ENCODE measurements at places on chromosomes 2 and 18. TPM values are rescaled to one million over a fixed set of nuclear protein-coding genes. Genes with fewer than 3 reads are reported as not detected.

GRCh38 chr2:158009399-158009798, 92.3 kb upstream of the UPP2 start:
- DNase-seq: no peak

DNA sequence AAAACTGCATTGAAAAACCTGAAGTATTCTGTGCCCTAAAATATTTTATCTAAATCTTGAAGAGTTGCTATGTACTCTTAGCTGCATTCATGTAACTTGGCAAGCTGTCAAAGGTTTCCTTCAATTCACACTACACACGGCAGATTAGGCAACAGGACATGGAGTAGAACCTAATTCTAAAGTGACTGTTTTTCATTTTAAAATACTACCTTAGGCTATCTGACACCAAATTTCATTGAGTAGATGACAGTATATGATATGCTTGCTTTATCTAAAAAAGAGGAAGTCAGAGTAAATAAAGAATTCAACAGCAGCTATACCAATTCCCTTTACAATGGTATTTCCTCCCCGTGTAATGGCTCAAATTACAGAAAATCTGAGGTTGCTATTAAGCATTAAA, 45.4 kb downstream of the EXOC6B start:
- DNase-seq: no peak

- no peak for DNase-seq
These were observed 487.4 kb downstream of the ADCYAP1 start for GRCh38 chr18:1392046-1392445.

- DNase-seq: no peak
These were observed 21.8 kb upstream of the GLS start for GRCh38 chr2:190858817-190859216.

GRCh38 chr18:37535968-37536367, 29.6 kb downstream of the CELF4 start:
- DNase-seq: no peak

GRCh38 chr2:65876114-65876513, 443.7 kb upstream of the SPRED2 start:
- no peak for DNase-seq

DNA sequence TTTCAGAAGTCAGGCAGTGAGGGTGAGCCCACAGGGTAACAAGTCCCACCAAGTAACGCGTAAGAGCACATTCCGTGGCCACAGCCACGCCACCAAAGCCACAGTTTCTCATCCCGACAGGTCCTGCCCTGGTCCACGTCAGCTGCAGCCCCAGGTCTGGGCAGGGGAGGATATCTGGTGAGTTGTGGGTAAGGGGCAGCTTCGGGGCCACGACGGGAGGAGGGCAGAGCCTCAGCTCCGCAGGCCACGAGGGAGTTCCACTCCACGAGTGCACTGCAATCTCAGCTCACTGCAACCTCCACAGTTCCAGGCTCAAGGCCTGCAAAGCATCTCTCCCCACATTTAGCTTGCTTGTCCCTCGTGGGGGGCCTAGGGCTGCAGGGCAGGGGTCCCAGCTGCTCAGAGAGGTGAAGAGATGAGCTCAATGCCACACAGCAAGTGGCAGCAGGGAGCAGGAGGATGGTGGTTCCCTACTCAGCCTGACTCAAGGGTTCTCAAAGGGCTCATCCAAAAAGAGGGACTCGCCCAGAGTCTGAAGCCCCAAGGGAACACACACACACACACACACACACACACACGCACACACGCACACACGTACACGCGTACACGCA, 12.5 kb downstream of the SNORC start:
- no peak for DNase-seq

DNA sequence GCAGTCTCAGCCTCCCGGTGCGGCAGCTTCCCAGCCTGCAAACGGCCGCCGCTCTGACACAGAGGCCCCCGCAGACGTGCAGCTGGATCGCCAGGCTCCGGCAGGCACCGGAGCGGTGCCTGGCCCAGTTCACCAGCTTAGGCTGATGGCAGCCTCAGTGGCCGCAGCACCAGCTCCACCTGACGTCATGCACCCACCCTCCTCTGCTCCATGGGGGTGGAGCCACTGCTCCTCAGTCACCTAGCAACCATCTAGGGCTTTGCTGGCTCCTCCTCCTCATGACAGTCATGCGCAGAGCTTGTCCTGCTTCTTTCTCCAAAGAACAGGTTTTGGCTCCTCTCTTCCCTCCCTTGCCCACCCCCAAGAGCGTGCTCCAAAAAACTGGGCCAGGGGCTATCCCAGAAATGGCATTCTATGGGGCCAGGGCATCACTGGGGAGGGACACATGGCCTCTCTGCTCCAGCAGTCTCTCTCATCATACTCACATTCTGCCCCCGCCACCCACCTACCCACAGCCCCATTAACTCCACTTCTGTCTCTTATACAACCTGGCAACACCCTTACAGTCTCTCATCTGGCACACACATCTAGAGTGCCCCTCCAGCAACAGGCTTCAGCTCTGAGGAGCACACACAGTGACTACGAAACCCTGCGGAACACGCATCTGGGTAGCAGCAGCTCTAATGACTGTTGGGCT, 5.5 kb downstream of the DCTN1 start:
- peak; percentile 89 for DNase-seq

- no peak for DNase-seq
These were observed 271.7 kb upstream of the FSIP2 start for GRCh38 chr2:185466915-185467314.

GRCh38 chr2:41399437-41400087, 648.3 kb upstream of the PKDCC start:
- DNase-seq: no peak

DNA sequence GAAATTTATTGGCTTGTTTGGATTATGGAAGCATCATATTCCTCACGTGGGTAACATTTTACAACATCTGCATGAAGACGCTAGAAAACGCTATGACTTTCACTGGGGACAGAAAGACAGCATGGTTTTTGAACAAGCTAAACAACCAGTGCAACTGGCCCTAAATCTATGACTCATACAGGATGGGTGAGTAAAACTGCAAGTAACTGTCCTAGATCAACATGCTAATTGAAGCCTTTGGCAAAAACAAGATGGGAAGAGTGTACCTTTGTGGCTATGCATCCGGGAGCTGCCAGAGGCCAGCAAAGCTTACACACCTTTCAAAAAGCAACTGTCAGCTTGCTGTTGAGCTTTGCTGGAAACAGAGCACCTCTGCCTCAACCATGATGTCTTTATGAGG, 1096.0 kb upstream of the DDX18 start:
- no peak for DNase-seq

DNA sequence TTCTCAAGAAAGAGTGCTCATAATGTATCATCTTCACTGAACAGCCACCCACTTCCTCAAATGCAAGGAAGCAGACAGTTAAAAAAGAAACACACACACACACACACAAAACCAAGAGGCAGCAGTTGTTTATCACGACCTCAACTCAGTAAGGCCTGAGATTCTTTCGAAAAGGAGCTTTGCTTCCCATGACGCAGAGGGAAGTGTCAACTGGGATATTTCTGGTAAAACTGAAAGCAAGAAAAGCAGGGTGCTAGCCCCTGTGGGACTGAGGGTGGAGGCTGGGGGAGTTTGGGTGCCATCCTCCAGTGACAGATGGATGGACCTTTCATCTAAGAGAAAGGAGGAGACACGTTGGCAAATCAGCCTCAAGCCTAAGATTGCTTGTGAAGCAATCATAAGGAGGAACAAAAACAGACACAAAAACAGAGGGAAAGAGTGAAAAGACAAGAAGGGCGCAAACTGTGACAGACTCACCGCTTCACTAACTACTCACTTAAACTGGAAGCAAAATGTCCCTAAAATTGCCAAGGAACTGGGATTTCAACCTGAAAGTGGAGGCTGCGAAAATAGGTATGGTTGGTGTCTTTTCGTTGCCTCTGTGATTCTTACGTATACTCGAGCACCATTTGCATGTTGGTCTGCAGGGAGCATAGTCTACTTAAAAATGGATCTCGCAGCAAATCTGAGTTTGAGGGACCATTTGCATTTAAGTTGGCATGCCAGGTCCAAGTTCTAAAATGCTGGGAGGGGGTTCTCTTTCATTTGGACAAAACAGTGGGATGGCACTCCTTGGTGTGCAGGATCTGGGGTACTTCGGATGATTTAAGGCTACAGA, at the start of gene ARHGAP25:
Gene ARHGAP25 (plus strand): TSS at position 124 of the 838 bp plus-strand sequence. CDS start 389 bp downstream, at position 513.
- DNase-seq: no peak

DNA sequence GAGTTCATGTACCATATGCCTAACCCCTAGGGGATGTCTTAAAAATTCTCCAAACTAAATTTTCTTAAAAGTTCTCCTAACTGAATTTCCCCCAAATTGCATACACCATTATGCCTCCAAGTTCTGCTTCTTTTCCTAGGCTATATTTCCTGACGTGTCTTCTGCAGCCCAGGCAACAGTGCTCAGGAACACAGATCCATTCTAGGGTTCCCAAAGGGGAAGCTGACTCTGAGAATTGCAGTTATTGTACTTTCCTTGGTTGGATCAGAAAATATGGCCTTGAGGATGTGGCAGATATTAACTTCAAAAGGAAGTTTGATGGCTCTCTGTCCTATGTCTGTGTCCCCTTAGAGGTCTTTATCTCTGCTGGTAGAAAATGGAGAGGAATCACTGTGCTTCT, 124.3 kb downstream of the TMEM17 start:
- DNase-seq: no peak

- no peak for DNase-seq
These were observed 55.2 kb downstream of the SH3BP4 start for GRCh38 chr2:235006986-235007385.

DNA sequence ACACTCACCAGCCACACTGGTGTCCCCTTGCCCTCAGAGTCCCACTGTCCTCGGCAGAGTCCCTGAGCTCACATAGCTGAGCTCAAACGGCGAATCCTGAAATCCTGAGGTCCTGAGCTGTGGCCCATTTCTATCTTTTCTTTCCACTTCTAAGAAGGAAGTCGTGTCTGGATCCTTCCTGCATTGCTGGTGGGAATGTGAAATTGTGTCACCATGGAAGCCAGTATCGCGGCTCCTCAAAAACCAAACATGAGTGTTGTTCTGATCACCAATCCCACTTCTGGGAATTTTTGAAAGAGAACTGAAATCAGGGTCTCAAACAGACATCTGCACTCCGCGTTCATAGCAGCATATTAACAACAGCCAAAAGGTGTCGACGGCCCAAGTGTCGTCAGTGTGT, 244.7 kb downstream of the EIPR1 start:
- DNase-seq: no peak

- no peak for DNase-seq
These were observed 48.5 kb upstream of the MCFD2 start for GRCh38 chr2:46963941-46964673.

DNA sequence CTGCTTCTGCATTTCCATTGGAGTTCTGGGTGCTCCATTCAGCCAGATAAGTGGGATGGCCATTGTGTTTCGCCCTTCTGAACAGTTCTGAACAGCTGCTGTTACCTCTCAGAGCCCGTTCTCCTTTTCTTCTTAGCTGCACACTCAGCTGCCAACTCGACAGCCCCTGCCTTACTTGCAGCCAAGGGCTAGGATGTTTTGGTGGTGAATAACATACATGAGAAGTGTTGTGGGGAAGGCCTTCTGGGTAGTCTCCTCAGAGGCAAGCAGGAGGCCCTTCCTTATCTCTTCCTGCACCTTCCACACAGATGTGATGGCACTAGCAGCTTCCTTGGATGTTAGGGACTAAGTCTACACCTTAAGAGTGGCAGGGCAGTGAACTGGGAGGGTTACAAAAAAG, 138.4 kb upstream of the NOSTRIN start:
- DNase-seq: no peak

DNA sequence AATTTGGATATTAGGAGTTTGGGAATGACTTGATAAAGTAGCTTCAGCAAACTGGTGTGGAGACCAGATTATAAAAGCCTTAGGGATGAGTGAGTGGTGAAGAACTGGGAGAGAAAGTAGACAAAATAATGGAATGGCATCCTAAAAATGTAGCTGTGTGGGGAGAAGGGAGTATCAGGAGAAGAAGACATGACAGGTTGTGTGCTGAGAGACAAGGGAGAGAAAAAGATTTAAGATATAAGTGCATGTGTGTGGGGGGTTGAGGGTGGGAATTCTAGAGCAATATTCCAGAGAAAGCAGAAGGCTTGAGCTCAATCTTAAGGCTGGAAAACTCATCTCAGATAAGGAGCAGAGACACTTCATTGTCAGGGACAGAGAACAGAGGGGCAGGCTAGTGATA, 159.5 kb downstream of the HNMT start:
- no peak for DNase-seq

DNA sequence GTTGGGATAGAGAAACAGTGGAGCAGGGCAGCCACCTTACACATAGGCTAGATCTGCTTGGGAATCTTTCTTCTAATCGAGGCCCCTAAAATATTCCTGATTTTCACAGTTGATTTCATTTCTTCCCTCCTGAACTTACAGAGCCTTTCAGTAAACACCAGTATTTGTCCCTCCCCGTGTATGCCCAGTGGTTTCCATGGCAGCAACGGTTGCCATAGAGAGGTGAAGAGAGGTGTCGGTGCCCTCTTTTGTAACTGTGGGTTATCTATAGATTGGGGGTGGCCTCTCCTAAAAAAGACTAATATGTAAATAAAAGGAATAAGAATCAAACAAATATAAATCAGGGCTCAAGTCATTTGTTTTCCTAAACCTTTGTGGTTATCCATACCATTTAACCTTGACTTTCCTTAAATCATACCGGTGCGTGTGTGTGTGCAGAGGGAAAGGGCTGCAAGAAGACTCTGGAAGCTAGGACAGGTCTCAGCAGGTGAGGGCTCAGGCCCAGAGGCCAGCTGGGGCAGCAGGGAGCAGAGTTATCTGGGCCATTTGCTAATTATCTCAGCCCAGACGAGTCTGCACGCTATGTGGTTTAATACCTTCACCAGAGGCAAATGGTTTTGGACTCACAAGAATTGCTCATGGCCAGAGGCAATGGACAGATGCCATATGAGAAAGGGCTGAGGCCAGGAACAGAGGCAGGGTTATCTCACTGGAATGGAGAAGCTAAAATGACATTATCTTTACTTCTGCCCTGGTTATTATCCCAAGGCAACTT, 35.5 kb downstream of the LIPG start:
- DNase-seq: no peak

DNA sequence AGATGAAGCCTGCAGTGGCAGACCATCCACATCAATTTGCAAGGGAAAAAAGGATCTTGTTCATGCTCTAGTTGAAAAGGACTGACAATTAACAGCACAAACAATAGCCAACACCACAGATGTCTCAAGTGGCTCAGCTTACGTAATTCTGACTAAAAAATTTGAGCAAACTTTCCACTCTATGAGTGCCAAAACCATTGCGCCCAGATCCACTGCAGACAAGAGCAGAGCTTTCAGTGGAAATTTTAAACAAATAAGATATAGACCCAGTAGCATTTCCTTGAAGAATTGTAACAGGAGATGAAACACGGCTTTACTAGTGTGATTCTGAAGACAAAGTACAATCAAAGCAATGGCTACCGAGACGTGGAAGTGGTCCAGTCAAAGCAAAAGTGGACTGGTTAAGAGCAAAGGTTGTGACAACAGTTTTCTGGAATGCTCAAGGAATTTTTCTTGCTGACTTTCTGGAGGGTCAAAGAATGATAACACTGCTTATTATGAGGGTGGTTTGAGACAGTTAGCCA, 12.0 kb upstream of the ZNF396 start:
- no peak for DNase-seq

GRCh38 chr2:193566276-193566675, 1371.5 kb upstream of the TMEFF2 start:
- no peak for DNase-seq

GRCh38 chr2:120759543-120760331, 24.1 kb downstream of the GLI2 start:
- DNase-seq: peak; percentile 26

Gene CEP68
- total RNA-seq: 31.0 TPM

Gene GPR155
- total RNA-seq: 15.9 TPM

Gene ANKRD53
- 3.3 TPM for total RNA-seq

Gene RNF138
- 22.4 TPM for total RNA-seq

Gene PAX8
- total RNA-seq: 0.45 TPM

Gene FIGN
- 12.7 TPM for total RNA-seq
